Occipital lobe (tissue), 3 donors: ENCODE measurements at places on chromosomes 7 and 10.

GRCh38 chr10:112298581-112298980 is 15.4 kb downstream of the TECTB start:
- DNase-seq: no peak

DNA sequence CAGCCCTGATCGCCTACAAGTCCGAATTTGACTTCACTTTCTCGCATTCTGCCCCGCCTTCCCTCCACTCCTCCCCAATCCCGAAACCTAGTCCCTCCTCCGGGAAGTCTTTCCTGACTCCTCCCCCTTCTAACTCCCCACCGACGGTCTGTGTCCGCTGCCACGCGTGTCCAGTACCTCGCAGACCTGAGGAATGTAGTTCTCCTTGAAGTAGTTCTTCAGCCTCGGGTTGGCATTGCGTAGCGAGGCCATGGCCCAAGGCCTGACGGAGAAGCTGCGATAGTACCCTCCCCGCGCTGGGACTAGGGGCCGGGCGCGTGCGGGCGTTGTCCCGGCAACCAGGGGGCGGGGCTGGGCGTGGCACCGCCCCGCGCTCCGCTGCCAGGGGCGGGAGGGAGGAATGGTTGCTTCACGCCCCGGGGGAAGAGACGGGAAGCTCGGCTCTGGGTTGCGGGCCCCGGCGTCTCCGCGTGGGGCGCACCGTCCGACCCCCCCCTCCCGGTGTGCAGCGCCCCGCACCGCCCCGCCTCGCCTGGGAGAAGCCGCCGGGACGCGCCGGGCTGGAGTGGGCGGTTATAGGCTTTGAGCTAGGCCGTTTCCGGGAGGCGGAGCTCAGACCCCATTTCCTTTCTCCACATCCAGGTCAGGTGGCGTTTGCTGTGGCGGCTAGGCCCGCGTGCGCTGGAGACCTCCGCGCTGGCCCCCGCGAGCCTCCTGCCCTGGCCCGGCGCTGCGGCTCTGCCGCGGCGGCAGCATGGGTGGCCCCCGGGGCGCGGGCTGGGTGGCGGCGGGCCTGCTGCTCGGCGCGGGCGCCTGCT is at the start of the genes ARMC10 and FBXL13:
Gene ARMC10 (plus strand): TSS at position 622 of the 818 bp plus-strand sequence. CDS start 133 bp downstream, at position 755.
Gene FBXL13 (minus strand): TSS at position 278 of the 818 bp plus-strand sequence.
- DNase-seq: peak; percentile 90

- no peak for DNase-seq
These were observed 51.7 kb downstream of the PROSER2 start for GRCh38 chr10:11874568-11875493.

- no peak for DNase-seq
These were observed 49.3 kb downstream of the PNLIPRP2 start for GRCh38 chr10:116669832-116670644.

GRCh38 chr10:69483963-69484362 is 32.7 kb downstream of the TSPAN15 start:
- DNase-seq: no peak

DNA sequence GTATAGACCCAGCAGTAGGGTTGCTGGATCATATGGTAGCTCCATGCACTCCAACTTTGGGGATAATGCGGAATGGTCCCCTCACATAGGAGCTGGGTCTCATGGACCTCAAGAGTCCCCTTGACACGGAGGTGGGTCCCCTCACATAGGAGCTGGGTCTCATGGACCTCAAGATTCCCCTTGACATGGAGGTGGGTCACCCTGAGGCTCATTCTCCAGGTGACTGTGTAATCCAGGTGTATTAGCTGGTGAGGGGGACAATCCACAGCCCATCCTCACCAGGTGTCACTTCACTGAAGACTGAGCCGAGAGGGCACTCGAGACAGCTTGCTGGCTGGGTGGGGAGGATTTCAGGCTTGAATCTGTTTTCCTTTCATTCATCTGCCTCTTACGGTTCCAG is 121.9 kb downstream of the PTPN20 start:
- no peak for DNase-seq

DNA sequence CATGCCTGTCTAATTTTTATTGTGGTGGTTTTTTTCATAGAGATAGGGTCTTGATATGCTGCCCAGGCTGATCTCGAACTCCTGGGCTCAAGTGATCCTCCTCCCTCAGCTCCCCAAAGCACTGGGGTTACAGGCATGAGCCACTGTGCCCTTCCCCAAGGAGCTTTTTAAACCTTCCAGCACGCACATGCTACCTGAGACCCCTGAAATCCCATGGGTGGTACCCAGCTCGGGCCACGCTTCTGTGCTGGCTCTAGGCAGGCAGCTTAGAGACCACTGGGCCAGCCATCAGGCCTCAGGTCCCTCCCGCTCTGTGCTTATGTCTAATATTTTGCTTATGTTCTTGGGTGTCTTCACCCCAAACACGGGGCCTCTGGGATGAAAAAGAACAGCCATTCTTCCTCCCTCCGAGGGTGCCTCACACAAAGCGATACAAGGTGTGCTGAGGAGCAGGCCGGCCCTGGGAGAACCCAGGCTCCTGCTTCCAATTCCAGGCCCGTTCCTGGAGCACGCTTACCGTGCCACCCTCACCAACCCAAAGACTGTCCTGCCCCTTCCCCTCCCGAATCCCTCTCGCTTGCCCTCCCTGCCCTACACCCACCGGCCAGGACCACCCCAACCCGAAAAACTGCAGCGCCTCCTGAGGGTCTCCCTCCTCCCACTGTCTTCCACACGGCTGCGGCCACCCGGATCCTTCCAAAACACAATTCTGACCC is 10.9 kb downstream of the SPOCK2 start:
- DNase-seq: no peak

GRCh38 chr7:54330216-54330800 is 211.9 kb upstream of the VSTM2A start:
- DNase-seq: no peak

- no peak for DNase-seq
These were observed 8.9 kb downstream of the GLI3 start for GRCh38 chr7:42227936-42228591.

GRCh38 chr10:63430091-63430998 is 35.4 kb downstream of the JMJD1C start:
- no peak for DNase-seq

DNA sequence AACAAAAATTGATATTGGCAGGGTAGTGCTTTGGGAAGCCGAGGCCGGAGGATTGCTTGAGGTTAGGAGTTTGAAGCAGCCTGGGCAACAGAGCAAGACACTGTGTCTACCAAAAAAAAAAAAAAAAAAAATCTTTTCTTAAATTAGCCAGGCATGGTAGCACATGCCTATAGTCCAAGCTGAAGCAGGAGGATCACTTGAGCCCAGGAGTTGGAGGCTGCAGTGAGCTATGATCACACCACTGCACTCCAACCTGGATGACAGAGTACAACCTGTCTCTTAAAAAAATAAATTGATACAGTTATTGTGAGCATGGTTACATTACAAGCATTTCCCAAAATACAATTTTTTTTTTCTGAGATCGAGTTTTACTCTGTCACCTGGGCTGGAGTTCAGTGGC is 59.4 kb upstream of the SVIL start:
- no peak for DNase-seq

GRCh38 chr7:222716-223041 is 30.3 kb downstream of the FAM20C start:
- no peak for DNase-seq

GRCh38 chr7:39349452-39350123 is 216.6 kb upstream of the YAE1 start:
- no peak for DNase-seq

- DNase-seq: no peak
These were observed 4.7 kb downstream of the ZNF503 start for GRCh38 chr10:75396631-75397495.

DNA sequence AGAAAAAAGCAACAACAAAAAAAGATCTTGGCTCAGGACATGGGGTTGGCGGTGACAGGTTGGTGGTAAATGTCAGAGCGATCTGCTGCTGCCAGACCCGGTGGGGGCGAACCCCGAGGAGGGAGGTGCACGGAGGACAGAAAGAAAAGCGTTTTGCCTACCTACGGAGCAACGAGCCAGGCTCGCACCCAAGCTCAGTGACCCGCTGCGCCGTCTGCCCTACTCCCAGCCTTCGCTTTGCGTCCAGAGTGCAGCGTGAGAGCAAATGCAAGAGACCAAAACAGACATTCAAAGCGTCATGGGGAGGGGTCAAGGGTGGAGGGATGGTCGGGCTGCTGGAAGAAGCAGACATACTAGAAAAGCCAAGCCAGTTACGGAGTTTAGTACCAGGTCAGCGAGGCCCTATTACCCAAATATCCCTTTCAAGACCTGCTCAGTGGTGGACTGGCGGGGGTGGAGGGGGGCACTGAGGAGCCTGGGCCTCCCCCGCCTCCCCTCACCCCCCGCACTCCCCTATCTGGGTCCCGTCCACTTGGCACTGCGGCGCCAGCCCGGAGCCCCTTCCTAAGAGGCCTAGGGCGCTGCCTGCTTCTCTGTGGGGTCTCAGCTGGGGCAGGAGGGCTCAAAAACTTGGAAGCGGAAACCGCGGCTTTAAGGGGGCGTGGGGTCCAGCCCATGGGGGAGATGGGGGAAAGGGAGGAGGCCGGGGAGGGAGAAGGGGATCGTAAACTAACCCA is 66.9 kb downstream of the SLC29A4 start:
- no peak for DNase-seq

GRCh38 chr10:110171032-110171431 is 36.4 kb upstream of the MXI1 start:
- DNase-seq: no peak

GRCh38 chr7:78924581-78924980 is 528.9 kb downstream of the MAGI2 start:
- no peak for DNase-seq

- DNase-seq: no peak
These were observed 946.3 kb downstream of the CNTNAP2 start for GRCh38 chr7:147062897-147063296.

DNA sequence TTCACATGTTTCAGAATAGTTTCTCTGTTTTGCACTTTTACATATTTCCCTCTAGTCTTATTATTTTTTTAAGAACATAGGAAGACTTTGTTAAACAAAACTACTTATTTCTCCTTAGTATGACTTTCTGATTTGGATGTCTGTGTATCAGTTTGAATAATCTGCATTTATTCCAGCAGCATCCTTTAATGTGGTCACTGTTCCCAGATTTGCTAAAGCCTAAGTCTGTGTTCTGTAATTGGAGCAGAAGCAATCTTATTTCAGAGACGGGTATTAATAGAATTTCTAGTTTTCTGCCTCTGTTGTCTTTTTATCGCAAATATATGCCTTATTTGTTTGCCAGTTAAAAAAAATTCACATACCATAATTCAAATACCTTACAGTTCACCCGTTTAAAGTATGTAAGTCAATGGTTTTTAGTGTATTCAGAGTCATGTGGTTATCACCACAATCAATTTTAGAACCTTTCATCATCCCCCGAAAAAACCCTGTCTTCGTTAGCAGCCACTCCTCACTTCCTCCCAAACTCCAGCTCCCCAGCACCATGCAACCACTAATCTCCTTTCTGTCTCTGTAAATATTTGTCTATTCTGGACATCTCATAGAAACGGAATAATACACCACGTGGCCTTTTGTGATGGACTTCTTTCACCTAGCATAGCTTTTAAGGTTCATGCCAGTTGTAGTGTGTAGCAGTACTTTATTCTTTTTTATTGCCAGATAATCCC is 58.7 kb downstream of the INPP5F start:
- DNase-seq: no peak

DNA sequence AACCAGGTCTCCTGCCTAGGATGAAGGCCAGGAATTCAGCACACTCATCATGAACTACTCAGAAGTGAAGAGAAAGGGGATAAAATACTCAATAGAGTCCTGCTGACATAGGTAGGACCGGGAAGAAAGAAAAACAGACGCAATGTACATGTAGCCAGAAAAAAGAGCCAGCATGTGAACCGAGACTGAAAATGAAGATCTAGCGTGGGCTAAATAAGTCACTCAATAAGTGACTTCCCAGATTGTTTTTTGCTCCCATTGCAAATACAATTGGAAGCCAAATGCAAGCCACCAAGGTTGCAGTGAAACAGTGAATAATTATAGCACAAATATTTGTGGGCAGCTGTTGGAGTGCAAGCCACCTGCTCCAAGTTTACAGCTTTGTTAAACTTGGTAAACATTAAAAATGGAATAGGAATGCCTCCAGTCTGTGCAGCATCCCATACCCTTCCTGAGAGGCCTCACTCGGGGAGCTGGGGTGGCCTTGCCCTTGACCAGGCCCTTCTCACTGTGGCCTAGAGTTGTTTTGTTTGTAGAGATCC is 34.7 kb upstream of the HPS1 start:
- no peak for DNase-seq

GRCh38 chr10:5968037-5968680 is 9.2 kb downstream of the IL15RA start:
- DNase-seq: no peak

GRCh38 chr7:96308253-96308949 is 13.5 kb downstream of the SLC25A13 start:
- DNase-seq: no peak

GRCh38 chr10:47071891-47072290 is 160.7 kb downstream of the PTPN20 start:
- no peak for DNase-seq

DNA sequence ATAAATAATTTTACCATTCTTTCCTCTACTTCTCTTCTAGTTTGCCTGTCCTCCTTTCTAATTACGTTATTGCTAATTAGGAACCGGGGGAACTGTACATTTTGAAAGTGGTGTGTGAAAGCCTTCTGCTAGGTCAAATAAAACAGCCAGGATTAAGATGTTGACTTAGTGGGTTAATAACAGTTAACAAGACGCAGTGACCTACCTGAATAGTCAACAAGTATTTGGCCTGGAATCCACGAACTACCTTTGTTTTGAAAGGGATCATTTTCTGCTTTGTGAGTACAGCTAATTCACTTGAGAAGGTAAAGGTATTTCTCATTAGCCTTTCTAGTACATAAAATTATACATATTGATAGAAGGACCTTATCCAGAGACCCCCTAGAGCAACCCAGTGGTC is 139.9 kb downstream of the COL28A1 start:
- DNase-seq: no peak

DNA sequence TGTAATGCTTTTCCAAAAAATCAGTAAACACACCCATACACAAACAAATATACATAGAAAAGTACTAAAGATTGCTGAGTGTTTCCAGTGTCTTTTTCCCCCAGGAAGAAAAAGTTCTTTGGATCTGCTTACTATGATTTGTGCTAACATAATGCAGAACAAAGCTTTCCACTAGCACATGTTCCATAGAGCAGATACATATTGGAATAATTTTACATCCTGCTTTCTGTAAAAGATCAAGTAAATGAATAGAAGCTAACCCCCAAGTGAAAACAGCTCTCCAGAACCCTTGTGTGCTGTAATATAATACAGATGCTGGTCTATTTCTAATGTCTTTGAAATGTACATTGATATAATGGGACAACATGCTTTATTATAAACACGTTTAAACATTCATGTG is 125.5 kb downstream of the PON1 start:
- DNase-seq: no peak

GRCh38 chr10:75733135-75733890 is 301.9 kb downstream of the LRMDA start:
- DNase-seq: no peak

- DNase-seq: no peak
These were observed 227.1 kb downstream of the FANK1 start for GRCh38 chr10:126123466-126123865.

- DNase-seq: no peak
These were observed 80.2 kb downstream of the ZNF37A start for GRCh38 chr10:38174336-38174735.
